BJ (cell line): ENCODE measurements at places on chromosomes 7 and 10.
A peak's percentile ranks its signal among the peaks of the same experiment; 100 is the strongest.

- no peak for DNase-seq
These were observed 4.3 kb downstream of the SLC29A3 start for GRCh38 chr10:71323407-71323806.

GRCh38 chr7:11478882-11479281, 353.1 kb downstream of the THSD7A start:
- no peak for DNase-seq

DNA sequence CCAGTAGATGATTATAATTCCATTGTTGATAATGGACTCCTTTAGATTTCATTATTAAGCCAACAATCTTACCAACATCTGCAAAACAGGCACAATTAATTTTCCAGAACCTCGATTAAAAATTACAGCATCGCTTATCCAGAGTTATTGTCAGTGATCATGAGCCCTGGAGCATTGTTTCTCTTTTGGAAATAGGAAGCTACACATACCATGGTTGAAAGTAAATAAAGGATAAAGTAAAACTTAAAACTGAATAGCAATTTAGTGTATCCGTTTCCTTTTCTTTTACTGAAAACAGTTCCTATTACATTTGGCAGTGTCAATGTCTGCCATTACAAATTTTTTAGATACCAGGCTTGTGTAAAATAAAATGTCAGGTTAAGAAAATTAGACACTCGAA, 9.9 kb upstream of the HOXA2 start:
- DNase-seq: no peak

- DNase-seq: no peak
These were observed 38.9 kb downstream of the DRGX start for GRCh38 chr10:49356944-49357343.

- peak; percentile 13 for DNase-seq
These were observed 95.7 kb upstream of the PALS2 start for GRCh38 chr7:24477398-24478136.

GRCh38 chr7:151709141-151710038, 167.5 kb downstream of the PRKAG2 start:
- no peak for DNase-seq

DNA sequence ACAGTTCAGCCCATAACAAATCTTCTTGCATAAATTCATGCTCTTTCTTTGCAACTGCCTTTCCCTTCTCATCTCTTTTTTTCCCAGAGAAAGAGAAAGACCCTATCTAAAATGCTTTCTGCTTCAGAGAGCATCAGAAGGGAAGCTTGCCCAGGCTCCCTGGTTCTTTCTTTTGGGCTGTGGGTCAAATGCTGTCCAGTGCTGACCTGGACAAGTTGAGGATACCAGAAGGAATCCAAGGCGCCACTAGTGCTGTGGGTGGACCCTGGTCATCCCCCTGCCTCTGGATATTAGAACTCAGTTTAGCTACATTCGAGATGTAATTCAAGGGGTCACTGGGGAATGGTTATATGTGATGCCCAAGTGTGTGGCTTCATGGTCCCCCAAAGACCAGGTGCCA, 411.6 kb downstream of the RPS24 start:
- DNase-seq: no peak

DNA sequence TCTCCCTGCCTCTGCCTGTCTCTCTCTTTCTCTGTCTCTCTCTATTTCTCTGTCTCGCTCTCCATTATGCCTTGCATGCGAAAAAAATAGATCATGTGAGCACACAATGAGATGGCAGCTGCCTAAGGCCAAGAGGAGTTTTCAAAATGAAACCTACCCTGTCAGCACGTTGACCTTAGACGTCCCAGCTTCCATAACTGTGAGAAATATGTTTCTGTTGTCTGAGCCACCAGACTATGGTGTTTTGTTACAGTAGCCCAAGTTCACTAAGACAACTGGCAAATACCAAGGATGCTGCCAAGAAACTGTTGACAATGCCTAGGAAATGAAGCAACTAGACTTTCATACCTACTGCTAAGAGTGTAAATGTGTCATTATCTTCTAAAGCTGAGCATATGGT, 70.6 kb upstream of the PLXDC2 start:
- DNase-seq: no peak

- no peak for DNase-seq
These were observed 8.1 kb downstream of the CYP26A1 start for GRCh38 chr10:93081834-93082233.

GRCh38 chr10:86300931-86301830, 65.4 kb downstream of the GRID1 start:
- no peak for DNase-seq

DNA sequence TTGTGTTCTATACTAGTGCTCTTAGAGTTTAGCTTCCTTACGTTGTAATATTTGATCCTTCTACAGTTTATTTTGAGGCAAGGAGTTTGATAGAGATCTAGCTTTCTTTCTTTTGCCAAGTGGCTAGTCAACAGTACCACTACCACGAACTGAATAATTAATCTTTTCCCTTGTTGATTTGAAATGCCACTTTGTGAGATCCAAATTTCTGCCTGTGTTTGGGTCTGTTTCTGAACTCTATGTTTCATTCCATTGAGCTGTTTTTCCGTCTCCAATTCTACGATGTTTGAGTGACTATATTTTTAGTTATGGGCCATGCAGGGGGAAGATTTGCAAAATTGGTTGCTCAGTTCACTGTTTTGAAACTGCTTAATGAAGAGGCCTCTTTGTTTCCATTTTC, 134.7 kb downstream of the KIAA1217 start:
- no peak for DNase-seq

GRCh38 chr10:70270952-70271351, 12.9 kb downstream of the NPFFR1 start:
- no peak for DNase-seq
